ENCODE measurements at places on chromosomes 1 and 21.

DNA sequence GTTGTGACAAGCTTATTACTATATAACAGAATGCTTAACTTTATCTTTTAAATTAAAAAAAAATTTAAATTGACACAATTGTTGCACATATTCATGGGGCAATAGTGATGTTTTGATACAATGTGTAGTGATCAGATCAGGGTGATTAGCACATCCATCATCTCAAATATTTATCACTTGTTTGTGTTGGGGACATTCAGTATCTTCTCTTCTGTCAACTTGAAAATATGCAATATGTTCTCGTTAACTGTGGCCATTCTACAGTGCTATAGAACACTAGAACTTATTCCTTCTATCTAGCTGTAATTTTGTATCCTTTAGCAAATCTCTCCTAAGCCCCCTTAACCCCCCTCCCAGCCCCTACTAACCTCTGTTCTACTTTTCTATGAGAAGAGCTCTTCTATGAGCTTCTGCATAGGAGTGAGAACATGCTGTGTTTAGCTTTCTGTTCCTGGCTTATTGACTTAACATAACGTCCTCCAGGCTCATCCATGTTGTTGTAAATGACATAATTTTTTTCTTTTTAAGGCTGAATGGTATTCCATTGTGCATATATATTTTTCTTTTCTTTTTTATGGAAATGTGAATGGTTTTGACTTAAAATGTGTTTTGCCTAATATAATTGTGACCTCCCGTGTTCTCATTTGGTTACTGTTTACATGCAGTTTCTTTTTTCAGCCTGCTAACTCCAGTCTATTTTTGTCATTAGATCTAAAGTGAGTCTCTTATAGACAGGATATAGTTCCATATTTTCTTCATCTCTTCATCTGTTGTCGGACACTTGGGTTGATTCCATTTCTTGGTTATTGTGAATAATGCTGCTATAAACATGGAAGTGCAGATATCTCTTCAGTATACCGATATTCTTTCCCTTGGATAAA lies 23.8 kb downstream of the CEP350 start:
- DNase-seq = no peak

- DNase-seq = peak; percentile 43
Measured at GRCh38 chr1:162878000-162878596, 17.1 kb upstream of the CCDC190 start.

DNA sequence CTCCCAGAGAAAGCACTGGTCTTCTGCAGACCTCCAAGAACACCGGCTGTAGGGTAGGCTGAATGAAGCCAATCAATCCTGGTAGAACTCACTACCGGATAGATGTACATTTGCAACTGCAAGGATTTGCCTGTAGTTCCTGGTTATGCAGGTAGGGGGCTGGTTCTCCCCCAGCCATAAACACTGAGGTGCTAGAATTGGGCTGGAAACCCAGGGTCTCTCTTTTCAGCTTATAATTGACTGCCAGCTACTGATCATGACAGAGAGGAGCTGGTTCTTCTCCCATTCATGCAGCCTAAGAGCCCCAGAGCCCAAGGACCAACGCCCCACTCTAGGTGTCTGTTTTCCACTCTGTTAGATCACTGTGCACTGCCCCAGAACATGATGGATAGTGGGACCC lies 21.5 kb upstream of the MTARC2 start:
- DNase-seq = no peak

DNA sequence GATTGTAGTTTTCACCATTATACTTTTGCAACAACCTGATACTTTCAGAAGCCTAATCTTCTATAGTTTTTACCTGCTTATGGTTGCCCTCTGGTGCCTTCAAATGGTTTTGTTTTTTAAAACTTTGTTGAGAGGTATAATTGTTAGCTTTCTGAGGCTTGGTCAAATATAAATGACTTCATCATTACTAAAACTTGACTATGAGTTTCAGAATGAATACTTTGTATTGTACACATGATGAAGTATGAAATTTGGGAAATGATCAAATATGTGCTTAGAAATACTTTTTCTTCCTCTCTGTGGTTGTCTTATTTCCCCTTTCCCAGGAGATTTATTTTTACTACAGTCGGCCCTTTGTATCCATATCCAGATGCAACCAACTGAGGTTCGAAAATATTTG lies 151.8 kb upstream of the B3GALT2 start:
- DNase-seq = no peak

DNA sequence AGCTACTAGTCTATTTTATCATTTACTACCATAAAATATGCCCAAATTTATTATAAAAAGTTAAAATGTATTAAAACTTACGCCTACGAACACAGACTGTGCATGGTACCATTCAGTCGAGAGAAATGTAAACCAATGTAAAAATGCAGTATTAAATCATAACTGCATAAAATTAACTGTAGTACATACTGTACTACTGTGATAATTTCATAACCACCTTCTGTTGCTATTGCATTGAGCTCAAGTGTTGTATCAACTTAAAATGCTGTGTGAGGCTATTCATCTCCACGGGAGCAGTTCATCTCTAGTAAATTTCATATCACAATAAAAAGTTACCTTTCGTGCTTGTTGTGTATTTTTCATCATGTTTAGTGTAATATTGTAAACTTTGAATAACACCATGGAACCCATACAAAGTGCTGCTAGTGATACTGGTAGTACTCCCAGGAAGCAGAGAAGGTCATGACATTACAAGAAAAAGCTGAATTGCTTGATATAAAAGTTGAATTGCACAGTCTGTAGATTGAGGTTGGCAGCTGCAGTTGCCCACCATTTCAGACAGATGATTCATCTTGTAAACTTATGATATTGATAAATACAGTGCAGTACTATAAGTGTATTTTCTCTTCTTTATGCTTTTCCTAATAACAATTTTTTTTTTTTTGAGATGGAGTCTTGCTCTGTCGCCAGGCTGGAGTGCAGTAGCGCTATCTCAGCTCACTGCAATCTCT lies 19.0 kb upstream of the CENPF start:
- DNase-seq = no peak

DNA sequence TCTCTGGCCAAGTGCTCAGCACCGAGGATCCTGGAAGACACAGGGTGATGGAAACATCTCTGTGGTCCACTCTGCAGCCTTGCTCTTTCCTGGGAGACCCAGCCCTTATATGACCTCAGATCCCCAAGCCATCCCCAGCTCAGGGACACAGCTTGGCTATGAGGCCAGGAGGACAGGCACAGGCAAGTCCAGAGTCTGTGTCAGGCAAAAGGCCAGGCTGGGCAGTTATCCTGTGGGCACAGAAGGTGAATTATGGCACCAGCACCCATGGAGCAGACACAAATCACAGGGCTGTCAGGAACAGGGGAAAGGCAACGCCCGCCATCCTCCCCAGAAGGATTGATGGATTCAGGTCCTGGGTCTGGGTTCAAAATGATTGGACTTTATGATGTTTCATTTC lies 52.1 kb upstream of the SCMH1 start:
- DNase-seq = no peak

- DNase-seq = no peak
Measured at GRCh38 chr1:229111703-229112319, 159.1 kb upstream of the RAB4A start.

GRCh38 chr1:117612517-117613248 lies 6.8 kb downstream of the TENT5C start:
- no peak for DNase-seq

GRCh38 chr21:41929248-41929647 lies 24.6 kb downstream of the C2CD2 start:
- DNase-seq = no peak
